ENCODE measurements at places on chromosomes 1 and 21. TPM values are rescaled to one million over a fixed set of nuclear protein-coding genes. Genes with fewer than 3 reads are reported as not detected.

MSH4 gene
- not detected for polyA plus RNA-seq

DNA sequence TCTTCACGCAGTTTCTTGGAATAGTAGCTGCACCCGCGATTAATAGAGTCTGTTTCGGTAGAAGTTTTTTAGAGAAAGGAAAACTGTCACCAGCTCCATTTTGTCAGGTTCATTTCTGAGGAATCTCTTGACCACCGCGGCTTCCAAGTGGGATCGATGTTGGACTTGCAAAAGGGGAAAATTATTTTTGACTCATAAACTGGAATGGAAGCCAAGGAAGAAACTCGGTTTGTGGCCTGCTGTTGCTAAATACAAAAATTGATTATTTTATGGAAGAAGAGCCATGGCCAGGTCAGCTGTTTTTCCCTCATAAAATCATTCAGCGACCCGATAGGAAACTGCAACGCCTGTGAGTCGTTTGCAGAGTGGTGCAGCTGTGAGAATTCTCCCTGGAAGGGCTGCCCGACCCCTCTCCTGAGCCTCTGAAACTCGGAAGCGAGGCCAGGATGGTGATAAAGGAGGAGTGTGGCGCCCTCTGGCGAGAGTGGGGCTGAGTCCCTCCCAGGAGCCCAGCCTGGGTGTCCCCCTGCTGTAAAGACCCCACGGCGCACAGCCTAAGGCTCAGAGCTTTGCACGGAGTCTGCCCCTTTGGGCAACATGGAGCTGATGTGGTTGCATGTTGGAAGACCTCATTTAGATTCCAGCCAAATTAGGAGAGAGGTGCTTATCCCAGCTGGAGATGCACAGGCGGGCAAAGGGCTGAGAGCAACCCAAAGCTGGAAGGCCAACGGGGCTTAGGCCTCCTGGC lies 83.6 kb upstream of the SLC25A33 start:
- DNase-seq = peak; percentile 89

DNA sequence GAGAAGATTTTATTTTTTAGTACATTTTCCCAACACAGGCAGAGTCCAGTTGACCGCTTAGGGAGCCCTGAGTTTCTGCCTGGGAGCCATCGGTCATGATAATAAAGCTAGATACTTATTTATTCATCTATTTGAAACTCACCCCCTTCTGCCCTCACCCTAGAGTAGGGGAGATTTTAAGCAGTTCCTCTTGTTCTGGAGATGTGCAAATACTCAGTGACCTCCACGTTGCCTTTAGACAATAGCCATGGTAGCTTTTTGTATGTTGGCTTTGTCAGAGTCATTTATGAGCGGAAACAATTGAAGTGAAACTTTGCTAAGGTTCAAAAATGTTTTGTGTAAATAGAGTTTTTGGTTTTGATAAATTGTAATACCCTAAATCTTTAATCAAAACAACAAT lies 45.7 kb upstream of the PLPPR4 start:
- no peak for DNase-seq

VHLL gene
- not detected for polyA plus RNA-seq

OR6K3 gene
- not detected for polyA plus RNA-seq

TEKT2 gene
- 0.25 TPM for polyA plus RNA-seq

OR2G6 gene
- not detected for polyA plus RNA-seq

GRCh38 chr1:95223110-95223509 lies 10.9 kb upstream of the RWDD3 start:
- no peak for DNase-seq

All from stomach (tissue), 19 donors.